ENCODE measurements at places on chromosomes 1 and 21.
A peak's percentile ranks its signal among the peaks of the same experiment; 100 is the strongest.

DNA sequence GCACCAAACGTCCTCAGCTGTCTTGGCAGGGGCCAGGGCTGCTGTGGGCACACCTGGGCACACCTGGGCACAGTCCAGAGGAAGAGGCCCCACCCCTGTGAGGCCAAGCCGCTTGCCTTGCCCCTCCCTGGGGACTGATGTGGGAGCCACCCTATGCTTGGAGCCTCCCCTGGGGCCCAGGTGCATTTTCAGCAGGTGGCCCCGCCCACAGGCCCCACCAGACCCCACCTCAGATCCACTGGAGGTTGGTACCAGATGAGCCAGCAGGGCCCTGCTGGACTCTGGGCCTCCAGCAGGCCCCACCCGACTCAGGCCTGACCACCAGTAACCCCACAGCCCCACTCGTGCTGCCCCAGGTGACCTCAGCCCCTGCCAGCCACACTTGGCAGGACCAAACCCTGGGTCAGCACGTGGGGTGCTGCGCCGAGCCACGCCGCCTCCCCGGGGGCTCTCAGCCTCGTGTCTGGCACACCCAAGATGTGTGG, 8.8 kb downstream of the SLC19A1 start:
- DNase-seq, result no peak

GRCh38 chr21:34845521-34846451, 177.0 kb downstream of the CLIC6 start:
- peak; percentile 73 for DNase-seq

DNA sequence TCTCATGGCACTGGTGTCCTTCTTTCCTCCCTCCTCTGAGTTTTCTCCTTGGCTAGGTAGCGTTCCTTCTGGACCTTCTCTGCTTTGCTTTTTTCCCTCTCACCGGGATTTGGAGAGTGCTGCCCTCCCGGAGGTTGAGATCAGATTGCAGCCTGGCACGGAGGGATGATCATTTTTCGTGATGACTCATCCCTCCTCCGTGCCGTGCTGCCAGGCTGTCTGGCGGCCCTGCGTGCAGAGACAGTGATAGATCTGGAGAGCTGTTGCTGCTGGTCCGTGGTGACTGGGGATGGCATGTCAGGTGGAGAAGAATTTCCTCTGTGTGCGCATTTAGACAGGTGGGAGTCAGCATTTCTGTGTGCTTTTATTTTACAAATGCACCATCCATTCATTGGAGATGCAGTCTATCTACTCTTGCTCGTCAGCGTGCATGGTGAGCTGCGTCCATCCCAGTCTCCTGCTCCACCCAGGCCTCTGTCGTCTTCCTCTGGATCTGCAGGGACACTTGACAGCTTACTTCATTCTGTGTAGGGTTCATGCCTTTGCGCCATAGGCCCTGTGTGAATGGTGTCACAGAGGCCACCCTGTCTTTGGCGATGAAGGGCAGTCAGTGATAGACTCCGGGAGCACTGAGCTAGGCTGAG, 104.4 kb downstream of the PCBP3 start:
- no peak for DNase-seq

GRCh38 chr1:157894613-157895165, 53.1 kb upstream of the CD5L start:
- DNase-seq, result no peak

DNA sequence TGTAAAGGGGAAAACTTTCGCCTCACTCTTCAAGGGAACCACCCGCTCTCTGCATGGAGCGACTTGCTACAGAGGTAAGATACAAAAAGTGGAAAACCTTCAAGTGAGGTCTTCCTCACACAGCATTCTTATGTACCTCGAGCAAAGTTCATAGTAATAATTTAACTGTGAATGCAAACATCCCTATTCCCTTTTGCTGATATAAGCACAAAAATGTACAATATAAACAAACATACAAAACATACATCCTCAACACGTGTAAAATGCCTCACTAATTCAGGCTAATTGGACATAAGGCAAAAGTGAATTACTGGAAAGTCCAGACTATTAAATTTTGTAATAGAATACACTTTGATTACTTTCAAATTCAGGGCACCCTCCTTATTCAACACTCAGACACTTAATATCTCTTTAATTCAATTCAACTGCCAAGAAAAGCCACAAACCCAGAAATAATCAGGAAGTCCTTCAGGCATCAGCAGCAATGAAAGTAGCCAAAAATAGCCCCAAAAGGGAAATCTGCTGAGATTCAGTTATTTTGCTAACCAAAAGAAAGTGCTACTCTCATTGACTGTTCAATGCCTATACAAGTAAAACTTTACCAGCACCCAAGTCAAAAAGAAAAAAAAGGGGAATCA, 15.2 kb upstream of the LMX1A start:
- no peak for DNase-seq

- DNase-seq, result no peak
These were observed 190.3 kb upstream of the ZC3H12A start for GRCh38 chr1:37284053-37284452.

DNA sequence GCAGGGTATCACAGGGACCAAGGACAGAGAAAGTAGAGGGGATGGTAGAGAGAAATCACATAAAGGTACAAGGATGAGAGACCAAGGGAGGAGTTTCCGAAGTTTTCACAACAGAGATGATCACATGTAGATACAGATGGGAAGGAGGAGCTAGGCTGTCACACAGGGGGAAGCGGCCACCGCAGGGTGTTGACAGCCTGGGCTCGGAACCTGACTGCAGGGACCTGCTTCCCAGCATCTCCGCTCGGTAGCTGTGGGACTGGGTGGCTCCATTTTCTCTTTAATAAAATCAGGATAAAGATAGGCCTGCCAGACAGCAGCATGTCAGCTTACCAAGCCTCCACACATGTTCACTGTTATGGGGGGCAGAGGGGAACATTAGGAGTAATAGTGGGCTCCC, 32.3 kb downstream of the CDCA8 start:
- no peak for DNase-seq

DNA sequence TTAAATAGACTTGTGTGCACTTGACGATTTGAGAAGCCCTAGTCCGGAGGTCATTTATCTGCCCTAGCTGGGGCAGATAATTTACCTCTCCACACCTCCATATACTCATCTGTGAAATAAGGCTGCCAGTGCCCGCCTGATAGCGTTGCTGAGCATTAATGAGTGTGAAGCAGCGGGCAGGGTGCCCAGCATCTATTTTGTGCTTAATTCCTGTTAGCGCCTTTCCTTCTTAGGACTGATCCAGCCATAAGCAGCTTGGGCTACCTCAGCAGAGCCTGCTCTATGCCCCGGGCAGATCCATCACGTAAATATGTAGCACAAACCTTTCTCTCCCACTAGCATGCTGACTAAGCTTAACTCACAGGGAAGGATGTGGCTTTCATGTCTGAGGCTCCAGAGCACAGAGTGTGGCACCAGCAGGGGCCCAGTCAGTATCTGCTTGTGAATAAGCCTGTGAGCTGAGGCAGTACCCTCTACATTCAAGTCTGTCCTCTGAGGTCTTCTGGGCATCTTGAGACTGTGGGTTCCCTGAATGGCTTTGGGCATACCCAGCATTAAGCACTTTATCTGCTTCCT, 21.5 kb upstream of the RNF187 start:
- no peak for DNase-seq

- DNase-seq, result no peak
These were observed 68.4 kb downstream of the RRAGC start for GRCh38 chr1:38791164-38791515.
